Smooth muscle cell of trachea (primary cell): ENCODE measurements at places on chromosomes 1 and 21. TPM values are rescaled to one million over a fixed set of nuclear protein-coding genes. Genes with fewer than 3 reads are reported as not detected.

CACHD1 gene
- total RNA-seq, result 4.5 and 5.3 TPM in 2 replicates

PGLYRP3 gene
- total RNA-seq, result not detected in 2 replicates

ZNF683 gene
- not detected in 2 replicates for total RNA-seq

C1orf185 gene
- total RNA-seq, result not detected in 2 replicates

KRTAP7-1 gene
- not detected in 2 replicates for total RNA-seq

GBP1 gene
- 25.5 and 38.5 TPM in 2 replicates for total RNA-seq

TAS1R1 gene
- under 0.01 TPM in 1 of 2 replicates, not detected in the other for total RNA-seq

NUP210L gene
- total RNA-seq, result 0.15 and 0.17 TPM in 2 replicates

LCE2C gene
- total RNA-seq, result not detected in 2 replicates

EDEM3 gene
- total RNA-seq, result 54.7 and 58.6 TPM in 2 replicates

MRPS6 gene
- total RNA-seq, result 12.6 and 27.8 TPM in 2 replicates

SPATA45 gene
- not detected in 2 replicates for total RNA-seq

DCST2 gene
- under 0.01 TPM in 1 of 2 replicates, not detected in the other for total RNA-seq

CAPN9 gene
- total RNA-seq, result 0.15 TPM in 1 of 2 replicates, not detected in the other

TNFRSF8 gene
- total RNA-seq, result under 0.01 and 0.15 TPM in 2 replicates

HPCAL4 gene
- total RNA-seq, result not detected in 2 replicates

SCP2 gene
- 209 and 322 TPM in 2 replicates for total RNA-seq

WDR64 gene
- not detected in 2 replicates for total RNA-seq

CELA2A gene
- total RNA-seq, result not detected in 2 replicates

BACE2 gene
- 30.6 and 33.3 TPM in 2 replicates for total RNA-seq

TMEM52 gene
- 0.15 and 0.17 TPM in 2 replicates for total RNA-seq

OR2T33 gene
- total RNA-seq, result not detected in 2 replicates

FABP3 gene
- total RNA-seq, result 39.5 and 109 TPM in 2 replicates

FNDC5 gene
- 0.87 and 3.6 TPM in 2 replicates for total RNA-seq

IGSF3 gene
- 0.33 and 0.44 TPM in 2 replicates for total RNA-seq

AJAP1 gene
- total RNA-seq, result not detected in 2 replicates

ACKR1 gene
- total RNA-seq, result not detected in 2 replicates

MMP23B gene
- total RNA-seq, result 2.5 and 8.3 TPM in 2 replicates

GREM2 gene
- 5.5 and 7.7 TPM in 2 replicates for total RNA-seq

FAM177B gene
- total RNA-seq, result not detected in 2 replicates

TFF2 gene
- total RNA-seq, result not detected in 2 replicates

NIBAN1 gene
- 71.1 and 74.8 TPM in 2 replicates for total RNA-seq

STIL gene
- 2.6 and 11.2 TPM in 2 replicates for total RNA-seq

SPRR4 gene
- total RNA-seq, result not detected in 2 replicates

ILF2 gene
- total RNA-seq, result 148 and 229 TPM in 2 replicates

SPRR1A gene
- not detected in 2 replicates for total RNA-seq

CYP2J2 gene
- 0.29 and 0.50 TPM in 2 replicates for total RNA-seq

TMEM82 gene
- not detected in 2 replicates for total RNA-seq

UBL4B gene
- total RNA-seq, result under 0.01 TPM in 1 of 2 replicates, not detected in the other

ZNF672 gene
- total RNA-seq, result 11.6 and 23.0 TPM in 2 replicates

NOC2L gene
- 80.4 and 83.7 TPM in 2 replicates for total RNA-seq

XKR8 gene
- total RNA-seq, result 7.4 and 8.9 TPM in 2 replicates

ATP1A4 gene
- not detected in 2 replicates for total RNA-seq

GJA8 gene
- total RNA-seq, result not detected in 2 replicates

TNNT2 gene
- total RNA-seq, result not detected in 2 replicates

ZMYND12 gene
- 0.29 and 2.6 TPM in 2 replicates for total RNA-seq

RNU1-3 gene
- under 0.01 TPM in 2 replicates for total RNA-seq
